ENCODE measurements at places on chromosomes 6 and 20.

DNA sequence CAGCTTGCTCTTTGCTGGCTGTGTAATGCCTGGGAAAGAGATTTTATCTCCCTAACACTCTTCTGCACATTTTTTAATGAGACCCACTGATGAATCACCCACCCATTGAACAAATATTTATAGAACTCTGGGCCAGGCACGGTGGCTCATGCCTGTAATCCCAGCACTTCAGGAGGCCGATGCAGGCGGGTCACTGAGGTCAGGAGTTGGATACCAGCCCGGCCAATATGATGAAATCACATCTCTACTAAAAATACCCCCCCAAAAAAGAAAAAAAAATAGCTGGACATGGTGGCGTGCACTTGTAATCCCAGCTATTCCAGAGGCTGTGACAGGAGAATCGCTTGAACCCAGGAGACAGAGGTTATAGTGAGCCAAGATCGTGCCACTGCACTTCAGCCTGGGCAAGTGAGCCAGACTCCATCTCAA, 82.1 kb upstream of the SIRPA start:
- no peak for DNase-seq

DNA sequence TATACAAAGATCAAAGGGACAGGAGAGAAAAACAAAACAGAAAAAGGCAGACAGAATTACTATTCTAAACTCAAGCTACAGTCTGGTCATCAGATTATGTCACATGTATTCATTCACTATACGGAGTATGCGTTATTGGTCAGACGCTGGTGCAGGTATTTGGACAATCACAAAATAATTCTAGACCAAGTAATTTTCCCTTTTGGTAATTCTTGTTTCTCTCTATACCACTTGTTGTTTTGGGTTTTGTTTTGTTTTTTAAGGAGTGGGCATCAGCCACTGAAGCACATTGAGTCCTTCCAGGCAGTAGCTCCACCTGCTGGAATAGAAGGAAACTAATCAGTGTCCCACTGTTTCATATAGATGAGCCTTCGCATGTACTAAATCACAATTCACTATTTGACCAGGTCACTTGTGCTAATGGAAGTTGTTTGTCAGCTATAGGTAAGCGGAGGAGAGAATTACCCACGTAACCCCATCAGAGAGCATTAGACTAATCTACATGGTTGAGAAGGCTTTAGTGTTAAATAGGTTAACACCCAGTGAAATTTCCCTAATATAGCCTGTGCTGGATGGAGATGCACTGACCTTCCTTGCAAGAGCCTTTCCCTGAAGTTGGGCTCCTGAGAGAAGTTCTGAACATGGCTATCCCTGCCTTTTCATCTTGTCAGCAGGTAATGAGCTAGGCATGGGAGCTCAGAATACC, 77.9 kb downstream of the TNFAIP3 start:
- DNase-seq, result peak; percentile 9

GRCh38 chr6:143970456-143971218, 37.4 kb downstream of the PLAGL1 start:
- DNase-seq, result no peak

DNA sequence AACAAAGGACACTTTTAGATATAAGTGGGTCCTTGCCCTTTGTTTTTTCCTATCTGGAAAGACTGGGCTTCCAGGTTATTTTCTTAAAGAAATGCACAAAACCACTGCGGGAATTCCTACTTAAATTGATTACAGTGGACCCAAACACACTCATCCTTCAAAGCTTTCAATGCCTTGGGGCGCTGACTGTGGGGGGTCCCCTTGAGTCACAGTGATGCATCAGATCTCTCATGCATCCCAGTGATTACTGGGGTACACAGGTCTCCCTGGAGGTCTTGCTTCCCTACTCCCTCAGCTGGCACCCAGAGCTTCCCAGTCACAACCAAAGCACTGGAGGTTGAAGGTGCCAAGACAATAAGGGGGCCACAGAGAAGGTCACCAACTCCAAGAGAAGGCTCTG, 20.7 kb downstream of the ABHD12 start:
- no peak for DNase-seq

GRCh38 chr20:37249304-37249703, 12.3 kb downstream of the GHRH start:
- no peak for DNase-seq

DNA sequence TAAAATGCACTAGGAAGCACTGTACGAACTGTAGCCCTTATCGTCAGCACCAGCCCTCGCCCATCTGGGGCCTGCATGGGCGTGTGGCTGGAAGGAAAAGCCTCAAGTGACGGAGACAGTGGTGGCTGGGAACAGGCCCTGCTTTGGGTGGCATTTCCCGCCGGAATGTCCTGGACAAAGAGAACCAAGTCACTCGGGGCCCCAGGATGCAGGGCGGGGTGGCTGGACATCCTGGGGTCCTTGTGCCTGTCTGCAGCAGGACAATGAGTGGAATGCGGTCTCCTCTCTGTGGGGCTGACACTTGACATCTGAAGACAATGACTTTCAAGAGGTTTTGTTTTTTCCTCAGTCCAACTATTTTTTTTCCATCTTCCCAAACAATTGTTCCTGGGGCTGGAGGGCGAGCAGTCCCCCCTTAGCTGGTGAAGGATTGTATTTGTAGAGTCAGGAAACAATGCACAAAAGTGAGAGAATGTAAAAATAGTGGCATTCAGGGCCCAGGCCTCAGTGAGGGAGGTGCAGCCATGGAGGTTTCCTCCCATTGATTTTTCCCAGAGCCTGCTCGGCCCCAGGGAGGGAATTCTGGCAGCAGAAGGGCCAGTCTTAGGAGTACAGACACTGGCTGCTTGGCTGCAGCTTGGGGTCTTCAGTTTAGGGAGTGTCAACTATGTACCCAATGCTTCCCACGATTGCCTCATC, 64.4 kb downstream of the PREX1 start:
- no peak for DNase-seq

DNA sequence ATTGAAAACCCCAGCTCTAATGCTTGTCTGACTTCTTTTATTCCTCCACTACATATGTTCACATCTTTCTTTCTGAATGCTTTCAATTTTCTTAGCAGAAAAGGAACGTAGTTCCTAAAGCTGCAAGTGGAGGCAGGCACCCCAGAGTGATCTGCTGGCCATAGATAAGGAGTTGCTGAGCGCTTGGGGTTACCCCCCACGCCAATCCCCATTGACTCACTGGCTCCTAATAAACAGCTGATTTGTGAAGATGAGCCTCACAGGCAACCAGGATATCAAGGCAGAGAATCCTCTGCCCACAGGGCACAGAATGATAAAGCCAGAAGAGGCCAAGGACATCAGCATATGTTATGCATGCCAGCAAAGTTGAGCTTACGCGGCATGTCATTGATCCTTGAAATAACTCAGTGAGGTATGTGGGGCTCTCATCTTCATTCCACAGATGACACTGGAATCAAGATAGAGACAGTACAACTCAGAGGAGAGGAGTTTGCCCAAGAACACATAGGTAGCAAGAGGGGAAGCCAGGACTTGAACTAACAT, 129.1 kb upstream of the PTPRT start:
- DNase-seq, result no peak

DNA sequence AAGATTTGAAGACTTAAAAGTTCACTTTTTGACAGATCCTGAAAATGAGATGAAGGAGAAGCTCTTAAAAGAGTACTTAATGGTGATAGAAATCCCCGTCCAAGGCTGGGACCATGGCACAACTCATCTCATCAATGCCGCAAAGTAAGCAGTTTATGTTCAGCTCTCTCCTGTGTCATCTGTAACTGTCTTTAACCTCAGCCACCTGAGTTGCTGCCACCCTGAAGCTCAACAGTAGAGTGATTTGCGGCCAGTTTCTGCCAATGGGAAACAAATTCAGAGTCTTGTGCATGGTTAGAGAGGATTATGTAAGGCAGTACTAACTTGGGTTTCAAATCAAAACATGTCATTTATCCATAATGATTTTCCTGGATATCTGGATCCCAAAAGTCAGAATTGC, 10.1 kb downstream of the TNFAIP3 start:
- no peak for DNase-seq

DNA sequence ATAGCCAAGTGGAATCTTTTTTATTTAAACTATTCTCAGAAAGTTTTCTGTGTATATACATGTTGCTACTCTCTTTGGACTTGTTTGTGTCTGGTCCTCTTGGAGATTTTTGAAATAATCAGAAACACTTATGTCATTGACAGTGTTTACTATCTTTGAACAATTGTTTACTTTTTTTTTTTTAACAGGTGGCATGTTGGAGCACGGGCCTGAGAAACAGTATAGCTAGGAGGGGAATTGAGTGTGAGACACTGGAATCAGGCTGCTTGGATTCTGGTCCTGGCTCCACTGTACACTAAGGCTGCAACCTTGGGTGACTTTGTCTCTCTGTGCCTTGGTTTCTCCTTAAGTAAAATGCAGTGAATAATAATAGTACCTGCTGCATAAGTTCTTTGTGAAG, 279.6 kb downstream of the PRL start:
- no peak for DNase-seq

DNA sequence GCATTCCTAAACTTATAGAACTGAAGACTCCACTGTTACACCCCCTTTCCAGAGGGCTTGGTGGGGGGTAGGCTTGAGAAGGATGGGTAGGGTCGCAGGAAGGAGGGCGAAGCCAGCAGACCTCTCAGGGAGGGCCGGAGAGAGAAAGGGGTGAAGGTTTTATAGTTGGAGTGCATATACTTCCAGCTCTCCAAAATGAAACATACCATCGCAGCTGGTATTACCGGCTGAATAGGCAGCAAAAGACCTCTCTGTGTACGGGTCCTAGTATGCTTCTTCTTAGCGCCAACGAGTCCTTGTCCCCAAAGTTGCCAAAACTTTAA, 1.0 kb upstream of the VGLL2 start:
- DNase-seq, result no peak

DNA sequence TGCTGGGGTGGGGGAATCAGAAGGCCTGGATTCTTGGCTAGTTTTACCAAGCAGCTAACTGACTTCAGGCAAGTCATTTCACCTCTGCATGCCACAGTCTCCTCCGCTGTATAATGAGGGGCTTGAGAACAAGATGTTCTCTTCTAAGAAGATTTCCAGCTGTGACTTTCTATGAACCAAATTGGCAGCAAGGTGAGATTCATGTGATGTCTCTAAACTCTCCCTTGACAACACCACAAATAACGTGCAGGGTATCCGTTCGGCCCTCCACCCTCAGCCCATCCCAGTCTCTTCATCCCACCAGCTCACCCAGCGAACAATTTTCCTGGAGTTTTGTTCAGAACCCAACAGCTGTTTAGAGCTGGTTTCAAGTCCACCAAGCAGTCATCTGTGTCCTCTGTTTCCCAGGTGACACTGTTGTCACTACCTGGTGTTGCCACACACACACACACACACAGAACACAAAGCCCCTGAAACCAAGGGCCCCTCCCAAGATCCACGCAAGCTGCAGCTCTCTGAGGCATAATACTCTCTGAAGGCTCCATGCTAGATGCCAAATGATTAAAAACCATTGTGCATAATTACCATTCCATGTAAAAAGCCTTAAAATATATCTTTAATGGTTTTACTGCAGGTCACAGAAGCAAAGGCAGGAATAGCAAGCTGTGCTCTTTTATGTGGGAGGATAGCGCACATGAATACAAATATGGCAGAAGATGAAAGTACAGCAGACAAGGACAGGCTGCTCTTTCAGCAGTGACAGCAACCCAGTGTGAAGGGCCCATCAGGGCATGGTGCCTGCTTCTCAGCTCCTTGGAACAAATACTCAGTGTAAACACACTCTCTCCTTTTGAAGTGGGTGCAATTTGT, 48.2 kb downstream of the ARHGAP18 start:
- DNase-seq, result no peak

- no peak for DNase-seq
Observed at GRCh38 chr6:83442752-83443151, 11.9 kb upstream of the ME1 start.

DNA sequence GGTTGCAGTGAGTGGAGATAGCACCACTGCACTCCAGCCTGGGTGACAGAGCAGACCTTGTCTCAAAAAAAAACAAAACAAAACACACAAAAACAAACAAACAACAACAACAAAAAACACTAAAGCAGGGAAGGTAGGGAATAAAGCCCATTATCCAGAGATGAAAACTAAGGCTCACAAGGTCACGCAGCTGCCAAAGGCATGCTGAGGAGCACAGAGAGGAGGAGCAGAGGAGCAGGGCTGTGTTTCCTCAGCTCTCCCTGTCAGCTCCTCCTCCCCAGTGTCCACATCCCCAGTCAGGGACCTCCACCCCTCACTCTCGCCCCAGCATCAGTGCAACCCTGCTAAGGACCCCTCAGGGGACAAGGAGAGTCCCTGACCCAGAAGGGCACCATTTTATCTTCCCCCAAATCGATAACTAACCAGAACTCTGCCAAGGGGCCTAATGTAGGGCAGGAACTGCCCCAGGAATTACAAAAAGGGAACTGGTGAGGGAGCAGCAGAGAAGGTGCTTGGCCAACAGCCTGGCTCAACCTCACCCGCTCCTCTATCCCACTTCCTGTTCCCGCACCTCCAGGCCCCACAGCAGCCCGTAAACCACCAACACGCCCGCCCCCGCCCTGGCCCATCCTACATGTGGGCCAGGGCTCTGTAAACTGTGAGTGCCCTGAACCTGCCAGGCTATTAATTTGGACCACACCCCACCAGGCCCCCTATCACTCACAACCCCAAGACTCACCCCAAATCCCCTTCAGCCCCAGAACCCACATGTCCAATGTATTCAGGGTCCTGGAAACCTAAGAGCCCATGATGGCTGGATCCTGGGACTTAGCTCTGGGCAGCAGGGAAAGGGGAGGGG, 9.0 kb downstream of the TEAD3 start:
- DNase-seq, result no peak

DNA sequence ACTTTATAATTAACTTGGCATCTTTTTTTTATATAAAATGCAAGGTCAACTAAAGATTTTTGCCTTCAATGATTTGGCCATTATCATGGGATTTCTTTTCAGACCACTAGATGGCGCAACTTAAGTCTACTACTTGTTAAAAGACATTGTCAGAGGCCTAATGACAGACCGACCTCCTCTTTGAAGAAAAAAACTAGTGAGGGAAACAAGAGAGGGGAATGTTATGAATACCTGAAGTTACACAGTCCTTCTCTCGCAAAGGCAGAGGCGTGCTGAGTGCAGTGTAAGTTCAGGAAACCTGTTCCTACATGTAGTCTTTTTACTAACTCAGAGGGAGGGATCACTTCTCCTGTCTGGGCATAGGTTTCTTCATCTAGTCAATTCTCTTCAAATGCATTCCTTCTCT, 9.3 kb downstream of the TRAPPC3L start:
- DNase-seq, result no peak

DNA sequence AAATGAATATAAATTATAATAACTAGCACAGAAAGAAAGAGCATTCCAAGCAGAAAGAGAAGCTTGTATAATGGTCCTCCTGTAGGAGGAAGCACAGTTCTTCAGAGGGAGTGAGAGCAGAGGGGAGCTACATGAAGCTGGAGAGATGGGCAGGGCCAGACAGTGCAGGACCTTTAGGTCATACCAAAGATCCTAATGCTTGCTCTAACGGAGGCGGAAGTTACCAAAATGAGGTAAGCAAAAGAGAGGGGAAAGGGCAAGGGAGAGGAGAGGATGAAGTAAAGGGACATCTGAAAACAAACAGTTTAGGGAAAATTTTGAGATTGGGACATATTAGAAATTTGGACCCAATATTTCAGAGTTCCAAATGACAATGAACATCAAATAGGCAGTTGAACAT, 50.2 kb downstream of the HBS1L start:
- DNase-seq, result no peak

GRCh38 chr6:142914369-142914768, 30.6 kb downstream of the HIVEP2 start:
- no peak for DNase-seq

- DNase-seq, result no peak
Observed at GRCh38 chr6:111057074-111057752, 30.1 kb upstream of the SLC16A10 start.

Measured in activated gamma-delta T cell treated with Interleukin-2 at 50 U/mL for 16 hours (primary cell).